SIG-M5 (cell line): ENCODE measurements at places on chromosomes 2 and 18.

GRCh38 chr2:215465256-215465655, 29.4 kb upstream of the FN1 start:
- no peak for DNase-seq

DNA sequence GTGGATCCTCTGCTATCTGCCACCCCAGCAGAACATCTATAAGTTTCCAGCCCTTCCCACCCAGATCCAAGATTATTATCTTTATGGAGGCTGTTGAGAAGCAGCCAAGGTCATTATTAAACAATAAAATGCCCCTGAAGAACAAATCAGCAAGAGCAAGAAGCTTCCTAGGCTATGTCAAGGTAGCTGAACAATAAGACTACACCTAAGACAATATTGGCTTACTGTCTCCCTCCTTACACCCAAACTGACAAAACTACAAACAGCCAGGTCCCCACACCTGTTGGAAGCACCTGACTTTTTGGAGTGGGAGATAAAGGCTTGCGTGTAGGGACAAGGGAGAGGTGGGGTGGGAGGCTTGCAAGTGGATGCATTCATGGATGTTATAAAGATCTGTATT, 128.5 kb downstream of the SPTBN1 start:
- DNase-seq, result no peak

DNA sequence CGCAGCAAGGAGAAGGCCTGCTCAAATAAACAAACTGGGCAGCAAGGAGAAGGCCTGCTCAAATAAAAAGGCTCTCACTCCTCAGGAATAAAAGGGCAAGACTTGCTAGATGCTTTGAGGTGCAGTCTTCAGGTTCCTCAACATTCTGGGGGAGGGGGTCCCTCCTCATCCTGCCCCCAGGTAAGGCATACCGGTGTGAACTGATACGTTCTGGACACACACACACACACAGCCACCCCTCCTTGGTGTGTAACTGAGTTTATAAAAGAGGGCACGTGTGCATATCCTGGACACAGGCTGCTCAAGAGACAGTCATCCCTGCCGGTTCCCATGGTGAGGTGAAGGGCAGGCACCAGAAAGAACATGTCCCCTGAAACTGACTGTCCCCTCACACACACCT, 4.5 kb downstream of the TEX261 start:
- no peak for DNase-seq

DNA sequence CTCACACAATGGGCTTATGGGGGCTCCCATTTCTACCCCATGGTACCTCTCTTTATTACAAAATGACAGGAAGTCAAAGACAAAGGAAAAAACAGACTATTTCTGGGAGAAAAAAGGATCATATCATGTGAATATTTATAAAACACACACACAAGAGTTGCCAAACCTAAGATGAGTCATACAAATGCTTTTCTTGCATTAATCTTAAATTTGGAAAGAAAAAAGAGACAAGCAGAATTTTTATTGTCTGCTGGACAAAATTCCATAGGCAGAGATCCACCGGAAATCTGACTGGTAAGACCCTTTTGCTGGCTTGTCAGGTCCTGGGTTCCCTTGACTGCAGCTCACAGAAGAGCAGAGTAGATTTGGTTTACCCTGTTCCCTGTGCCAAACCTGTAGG, 1732.3 kb upstream of the PIK3C3 start:
- DNase-seq, result no peak

- DNase-seq, result no peak
These were observed 93.6 kb downstream of the FTCDNL1 start for GRCh38 chr2:199757233-199757870.

- DNase-seq, result no peak
These were observed 2.8 kb upstream of the LBX2 start for GRCh38 chr2:74502147-74502719.

GRCh38 chr2:240586919-240587800, 626 bp downstream of the CAPN10 start:
- DNase-seq, result no peak

- DNase-seq, result no peak
These were observed 170.8 kb downstream of the SUCLG1 start for GRCh38 chr2:84288293-84288692.

GRCh38 chr18:2480536-2480935, 90.8 kb downstream of the METTL4 start:
- DNase-seq, result no peak

DNA sequence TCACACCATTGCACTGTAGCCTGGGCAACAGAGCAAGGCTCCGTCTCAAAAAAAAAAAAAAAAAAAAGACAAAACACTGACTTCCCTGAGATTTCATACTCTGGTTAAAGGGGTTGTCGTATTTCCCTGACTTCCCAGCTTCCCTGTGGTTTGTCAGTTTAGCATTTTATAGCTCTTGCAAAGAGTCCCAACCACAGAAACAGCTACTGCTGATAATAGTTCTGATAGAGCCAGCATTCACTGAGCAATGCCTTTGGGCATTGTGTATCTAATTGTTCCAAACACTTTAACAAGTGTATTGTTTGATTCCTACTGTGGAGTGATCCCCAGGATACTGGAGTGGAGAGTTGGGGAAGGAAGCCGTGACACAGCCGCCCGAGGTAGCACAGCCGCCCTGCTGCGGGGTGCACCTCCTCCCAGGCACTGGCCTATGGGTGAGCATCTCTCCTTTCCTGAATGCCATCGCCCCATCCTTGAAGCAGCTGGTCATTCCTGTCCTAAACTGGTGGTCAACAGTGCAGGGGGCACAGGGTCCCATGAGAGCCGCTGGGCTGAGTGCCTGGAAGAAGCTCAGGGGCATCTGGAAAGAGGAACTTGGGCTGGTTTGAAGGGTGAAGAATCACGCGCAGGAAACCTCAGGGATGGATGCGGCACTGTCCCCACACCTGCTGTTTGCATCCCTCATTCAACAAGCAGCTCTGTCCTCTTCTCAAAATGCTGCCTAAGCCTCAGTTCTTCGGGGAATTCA, 81.0 kb upstream of the TMEM18 start:
- no peak for DNase-seq

- DNase-seq, result no peak
These were observed 96.7 kb upstream of the LMAN1 start for GRCh38 chr18:59455728-59456276.

DNA sequence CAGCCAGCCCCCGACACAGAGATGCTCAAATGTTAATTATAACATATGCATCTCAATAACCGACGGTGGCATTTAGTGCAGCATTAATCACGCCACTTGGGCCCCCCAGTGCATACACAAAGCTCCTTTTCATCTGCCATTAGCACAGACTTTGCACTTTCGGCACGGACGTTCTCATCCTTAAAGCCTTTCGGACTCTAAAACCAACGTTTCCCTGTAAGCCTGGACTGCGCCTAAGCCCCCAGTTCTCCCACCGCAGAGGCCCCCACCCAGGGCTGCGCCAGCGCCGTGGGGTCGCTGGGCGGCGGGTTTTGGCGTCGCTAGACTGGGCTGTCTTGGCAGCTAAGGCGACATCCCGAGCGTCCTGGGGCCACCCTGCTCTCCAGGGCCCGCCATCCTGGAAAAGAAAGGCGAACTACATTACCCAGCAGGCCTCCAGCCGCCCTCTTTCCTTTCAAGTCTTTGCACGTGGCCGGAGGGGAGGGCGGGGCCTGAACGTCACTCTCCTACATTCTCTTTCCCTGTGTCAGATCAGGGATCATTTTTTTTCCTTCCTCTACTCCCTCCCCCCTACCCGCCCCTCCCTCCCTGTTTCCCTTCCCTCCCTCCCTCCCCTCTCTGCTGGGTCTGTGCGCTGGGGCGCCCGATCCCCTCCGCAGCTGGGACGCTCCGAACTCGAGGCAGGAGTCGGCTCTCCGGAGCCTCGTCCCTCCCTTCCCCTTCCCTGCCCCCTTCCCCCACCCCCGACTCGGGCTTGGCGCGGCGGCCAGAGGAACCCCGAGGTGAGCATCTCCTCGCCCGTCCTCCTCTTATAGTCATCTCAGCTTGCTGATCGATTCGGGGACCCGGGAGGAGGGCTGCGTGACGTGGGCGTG, at the start of gene CTIF:
TSS of gene CTIF (plus strand) at position 501 of the 875 bp plus-strand sequence. CDS start 80,535 bp downstream, outside the sequence.
- DNase-seq, result peak; percentile 7

GRCh38 chr2:43676322-43677050, at the start of gene C1GALT1C1L:
Gene C1GALT1C1L (minus strand): TSS chr2:43676429. CDS start chr2:43676322, 107 bp downstream.
- DNase-seq, result no peak

- DNase-seq, result no peak
These were observed 47.1 kb downstream of the SLC4A1AP start for GRCh38 chr2:27710640-27711430.

DNA sequence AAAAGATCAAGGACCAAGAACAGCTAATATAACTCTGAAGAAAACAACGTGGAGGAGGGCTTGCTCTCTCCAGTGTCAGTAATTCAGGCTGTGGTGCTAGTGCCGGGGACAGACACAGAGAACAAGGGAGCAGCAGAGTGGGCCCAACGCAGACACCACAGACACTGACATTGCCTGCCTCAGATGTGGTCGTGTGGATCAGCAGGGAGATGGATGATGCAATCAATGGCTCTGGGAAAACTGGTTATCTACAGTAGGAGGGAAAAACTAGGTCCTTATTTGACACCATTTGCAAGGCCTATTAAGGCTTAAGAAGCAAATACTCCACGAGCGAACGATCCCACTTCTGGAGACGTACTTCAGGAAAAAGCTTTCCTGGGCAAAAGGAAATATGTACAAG, 36.1 kb downstream of the HDLBP start:
- DNase-seq, result no peak

- DNase-seq, result no peak
These were observed 5.4 kb downstream of the KHK start for GRCh38 chr2:27091746-27092695.

DNA sequence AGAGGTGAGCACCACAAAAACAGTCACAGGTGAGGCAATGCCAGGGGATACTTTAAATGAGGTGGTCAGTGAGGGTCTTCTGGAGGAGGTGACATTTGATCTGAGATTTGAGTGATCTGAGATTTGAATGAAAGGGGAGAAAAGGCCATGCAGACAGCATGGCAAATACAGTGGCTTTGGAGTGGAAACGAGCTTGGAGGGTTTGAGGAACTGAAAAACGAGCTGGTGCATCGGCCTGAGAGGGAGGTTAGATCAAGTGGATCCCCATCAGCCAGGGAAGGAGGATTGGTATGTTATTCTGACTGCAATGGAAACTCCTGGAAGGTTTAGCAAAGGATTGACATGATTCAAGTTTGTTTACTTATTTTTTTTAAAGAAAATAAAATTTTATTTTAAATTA, 245.1 kb downstream of the KCNS3 start:
- DNase-seq, result no peak

GRCh38 chr2:119263656-119264055, 40.0 kb downstream of the STEAP3 start:
- DNase-seq, result no peak

GRCh38 chr18:12456441-12456840, 48.7 kb downstream of the PRELID3A start:
- no peak for DNase-seq

GRCh38 chr2:217362710-217363109, 502.8 kb upstream of the TNP1 start:
- no peak for DNase-seq

GRCh38 chr18:49467599-49467998, 7.2 kb upstream of the DYM start:
- no peak for DNase-seq

DNA sequence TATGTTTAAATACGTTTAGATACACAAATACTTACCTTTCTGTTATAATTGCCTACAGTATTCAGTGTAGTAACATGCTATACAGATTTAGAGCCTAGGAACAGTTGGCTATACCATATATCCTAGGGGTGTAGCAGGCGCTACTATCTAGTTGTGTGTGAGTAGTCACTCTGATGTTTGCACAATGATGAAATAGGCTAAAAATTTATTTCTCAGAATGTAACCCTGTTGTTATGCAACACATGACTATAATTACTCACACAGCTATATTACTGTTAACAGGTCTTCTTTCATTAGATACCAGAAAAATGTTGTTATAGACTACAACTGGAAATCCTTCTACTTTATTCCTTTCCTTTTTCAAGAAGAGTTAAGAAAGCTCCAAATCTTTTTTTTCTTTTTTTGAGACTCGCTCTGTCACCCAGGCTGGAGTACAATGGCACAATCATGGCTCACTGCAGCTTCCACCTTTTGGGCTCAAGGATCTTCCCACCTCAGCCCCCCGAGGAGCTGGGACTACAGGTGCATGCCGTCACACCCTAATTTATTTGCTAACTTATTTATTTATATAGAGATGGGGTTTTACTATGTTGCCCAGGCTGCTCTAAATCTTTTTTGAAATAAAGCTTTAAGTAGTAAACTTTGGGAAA, 48.5 kb downstream of the C2orf74 start:
- DNase-seq, result peak; percentile 48

- no peak for DNase-seq
These were observed 2.6 kb downstream of the CNPPD1 start for GRCh38 chr2:219174146-219174545.

DNA sequence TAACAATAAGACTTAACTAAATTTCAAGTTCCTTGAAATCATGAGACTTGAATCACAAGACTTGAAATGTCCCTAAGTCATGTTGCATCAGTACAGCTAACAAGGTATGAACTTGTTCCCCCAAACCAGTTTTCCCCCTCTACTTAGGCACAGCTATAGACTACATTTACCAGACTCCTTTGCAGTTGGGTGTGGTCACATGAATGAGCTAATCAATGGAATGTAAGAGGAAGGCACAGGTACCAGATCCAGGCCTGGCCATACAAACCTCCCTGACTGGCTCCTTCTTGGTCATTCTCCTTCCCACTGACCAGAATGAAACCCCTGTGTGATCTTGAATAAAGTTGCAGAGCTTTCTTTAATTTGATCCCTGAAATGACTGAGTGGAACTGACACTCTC, 77.8 kb downstream of the DNER start:
- no peak for DNase-seq

DNA sequence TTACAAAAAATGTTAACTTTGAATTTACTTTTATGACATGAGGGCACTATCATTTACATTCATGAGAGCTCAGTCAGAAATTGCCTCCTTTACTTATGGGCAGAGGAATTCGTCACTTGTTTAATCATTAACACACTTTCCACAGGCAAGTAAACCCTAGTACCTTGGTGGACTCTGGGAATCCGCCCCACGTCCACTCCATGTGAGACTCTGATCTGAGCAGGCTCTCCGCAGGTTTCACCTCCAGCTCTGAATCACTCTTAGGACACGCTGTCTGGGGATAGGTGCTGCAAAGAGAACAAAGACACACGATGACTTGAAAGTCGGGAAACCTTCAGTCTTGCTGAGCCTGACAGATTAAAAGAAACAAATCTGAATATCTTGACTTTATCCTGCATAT, 73.6 kb downstream of the LPIN2 start:
- no peak for DNase-seq

DNA sequence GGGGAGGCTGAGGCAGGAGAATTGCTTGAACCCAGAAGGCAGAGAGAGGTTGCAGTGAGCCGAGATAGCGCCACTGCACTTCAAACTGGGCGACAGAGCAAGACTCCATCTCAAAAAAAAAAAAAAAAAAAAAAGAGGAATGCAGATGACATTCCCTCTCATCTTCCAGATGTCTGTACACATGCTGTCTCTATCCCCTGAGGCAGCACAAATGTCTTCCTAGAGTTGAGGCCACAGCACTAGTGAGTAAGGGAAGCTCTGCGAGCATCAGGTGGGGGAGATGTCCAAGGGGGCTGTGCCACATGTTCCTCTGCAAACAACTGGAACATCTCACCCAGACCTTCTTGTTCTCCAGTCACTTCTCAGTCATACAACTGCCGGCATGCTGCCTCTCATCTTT, 35.6 kb upstream of the LRRC30 start:
- DNase-seq, result no peak
